T-helper 1 cell (primary cell): ENCODE measurements at places on chromosomes 4 and X.

- DNase-seq = no peak
These were observed 21.1 kb upstream of the RHOXF1 start for GRCh38 chrX:120136840-120137239.

DNA sequence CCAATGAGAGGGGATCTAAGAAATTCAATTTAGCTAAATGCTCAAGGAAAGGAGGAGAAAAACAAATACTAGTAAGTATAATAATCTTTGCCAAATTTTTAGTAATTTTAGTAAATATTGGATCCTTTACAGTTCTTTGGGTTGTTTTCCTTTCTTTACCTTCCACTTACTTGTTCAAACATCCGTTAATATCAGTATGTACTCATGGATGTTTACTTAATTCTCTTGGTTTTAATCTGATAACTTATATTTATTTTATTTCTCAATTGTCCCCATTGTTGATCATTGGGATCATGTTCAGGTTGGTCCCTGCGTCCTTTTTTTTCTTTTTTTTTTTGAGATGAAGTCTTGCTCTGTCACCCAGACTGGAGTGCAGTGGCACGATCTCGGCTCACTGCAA, 46.9 kb downstream of the SPIN2B start:
- DNase-seq = no peak

- DNase-seq = no peak
These were observed 375.2 kb downstream of the GALNTL6 start for GRCh38 chr4:172188248-172188988.

GRCh38 chr4:19924761-19925160, 326.9 kb upstream of the SLIT2 start:
- DNase-seq = no peak

GRCh38 chr4:171288816-171289432, 524.3 kb upstream of the GALNTL6 start:
- no peak for DNase-seq

DNA sequence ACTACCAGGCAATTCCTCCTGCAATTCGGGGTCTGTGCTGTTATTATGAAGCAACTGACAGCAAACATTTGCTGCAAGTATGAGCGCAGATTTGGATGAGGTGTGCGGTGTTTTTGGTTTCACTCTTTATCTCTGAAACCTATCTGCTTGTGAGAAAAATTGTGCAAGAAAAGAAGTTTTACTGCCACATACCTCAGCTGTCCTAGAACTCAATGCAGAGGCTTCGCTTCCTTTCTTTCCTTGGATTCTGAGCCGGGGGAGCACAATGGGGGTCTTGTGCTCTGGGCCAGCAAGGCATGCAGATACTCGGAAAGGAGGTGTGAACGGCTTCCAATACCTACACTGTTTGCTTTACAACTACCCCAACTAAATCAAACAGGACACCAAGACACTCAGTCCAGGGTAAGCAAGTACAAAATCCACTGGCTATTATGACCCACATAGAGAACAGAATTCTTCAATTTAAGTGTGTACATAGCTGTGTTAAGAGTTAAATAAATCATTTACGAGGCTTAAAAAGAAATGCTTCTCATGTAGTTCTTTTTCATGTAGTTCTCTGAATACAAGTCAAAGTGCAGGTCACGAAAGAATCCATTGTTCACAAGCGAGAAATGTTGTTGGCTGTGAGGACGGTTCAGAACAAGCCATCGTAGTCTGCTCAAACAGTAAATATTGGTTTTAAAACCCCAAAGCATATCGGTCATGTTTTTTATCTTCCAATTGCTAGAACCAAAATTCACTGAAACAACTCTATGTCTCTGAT, 1.1 kb downstream of the SORBS2 start:
- no peak for DNase-seq

GRCh38 chr4:5749568-5749967, 38.6 kb downstream of the EVC start:
- no peak for DNase-seq

DNA sequence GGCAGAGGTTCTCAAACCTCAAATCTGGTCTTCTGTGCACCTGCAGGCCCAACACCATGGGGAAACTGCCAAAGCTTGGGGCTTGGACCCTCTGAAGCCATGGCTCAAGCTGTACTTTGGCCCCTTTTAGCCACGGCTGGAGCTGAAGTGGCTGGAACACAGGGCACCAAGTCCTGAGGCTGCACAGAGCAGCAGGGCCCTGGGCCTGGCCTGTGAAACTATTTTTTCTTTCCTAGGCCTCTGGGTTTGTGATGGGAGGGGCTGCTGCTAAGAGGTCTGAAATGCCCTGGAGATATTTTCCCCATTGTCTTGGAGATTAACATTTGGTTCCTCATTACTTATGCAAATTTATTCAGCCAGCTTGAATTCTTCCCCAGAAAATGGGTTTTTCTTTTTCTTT, 18.3 kb upstream of the PI4K2B start:
- DNase-seq = no peak

DNA sequence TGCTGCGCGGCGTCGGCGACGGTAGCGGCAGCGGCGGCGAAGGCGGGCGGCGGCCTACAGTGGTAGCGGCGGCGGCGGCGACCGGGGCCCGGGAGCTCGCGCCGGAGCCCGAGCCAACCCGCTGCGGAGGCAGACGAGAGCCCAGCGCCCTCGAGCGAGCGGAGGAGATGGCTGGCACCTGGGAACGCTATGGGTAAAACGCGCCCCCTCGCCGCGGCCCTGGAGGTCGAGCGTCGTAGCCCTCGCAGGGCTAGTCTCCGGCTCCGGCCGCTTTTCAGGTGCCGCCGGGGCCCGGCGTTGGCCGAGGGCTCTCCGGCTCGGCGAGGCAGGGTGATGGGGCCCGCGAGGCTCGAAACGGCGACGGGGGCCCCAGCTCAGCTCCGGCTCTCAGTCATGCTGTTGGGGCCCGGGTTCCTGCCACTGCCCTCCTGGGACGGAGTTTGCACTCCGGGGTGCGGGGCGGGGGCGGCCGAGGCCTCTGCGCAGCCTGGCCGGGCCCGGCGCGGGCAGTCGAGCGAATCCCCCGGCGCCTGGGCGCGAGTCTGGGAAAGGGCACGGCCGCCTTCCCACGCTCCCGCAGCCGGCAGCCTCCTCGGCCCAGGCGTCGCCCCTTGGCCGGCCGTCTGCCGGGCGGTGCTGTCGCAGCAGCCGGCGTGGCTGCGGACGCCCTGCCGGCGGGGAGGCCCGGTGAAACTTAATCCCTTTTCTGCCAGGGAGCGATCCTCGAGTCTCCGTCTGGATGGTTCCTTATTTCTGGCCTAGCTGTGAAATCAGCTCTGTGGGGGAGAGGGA, 768 bp downstream of the MID2 start:
- peak; percentile 17 for DNase-seq

- DNase-seq = no peak
These were observed 194.4 kb downstream of the QDPR start for GRCh38 chr4:17317526-17317925.

GRCh38 chrX:8848911-8849310, 47.7 kb upstream of the FAM9A start:
- no peak for DNase-seq

DNA sequence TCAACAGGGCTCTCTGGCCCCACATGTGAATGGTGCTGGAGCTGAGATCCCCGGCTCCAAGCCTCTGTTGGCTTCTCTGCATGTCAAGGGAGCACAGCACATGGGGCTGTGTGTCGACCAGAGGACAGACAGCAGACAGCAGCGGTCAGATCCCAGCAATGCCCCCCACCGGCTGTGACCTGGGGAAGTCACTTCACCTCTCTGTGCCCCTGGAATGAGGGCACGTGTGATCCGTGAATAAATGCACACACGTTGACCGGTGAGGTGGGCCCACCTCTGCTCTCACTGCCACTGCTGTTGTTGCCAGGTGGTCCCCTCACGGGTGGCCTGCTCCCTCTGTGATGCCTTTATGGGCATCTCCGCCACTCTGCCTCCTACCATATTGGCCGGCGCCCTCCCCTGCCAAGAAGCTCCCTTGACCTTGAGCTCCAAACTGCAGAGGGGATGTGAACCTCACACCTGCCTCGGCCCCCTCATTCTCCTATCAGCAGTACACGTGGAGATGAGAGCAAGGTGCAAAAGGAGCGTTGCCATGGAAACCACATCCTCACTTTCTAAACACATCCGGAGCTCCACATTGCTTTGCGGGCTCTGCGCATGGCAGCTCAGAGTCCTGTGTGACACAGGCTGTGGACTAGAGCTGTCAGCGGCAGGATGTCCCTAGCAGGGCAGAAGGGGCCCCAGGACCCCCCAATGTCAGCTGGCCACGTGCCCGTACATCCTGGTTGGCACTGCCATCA, 75.4 kb downstream of the ABLIM2 start:
- DNase-seq = no peak

- no peak for DNase-seq
These were observed 277.3 kb downstream of the CHIC1 start for GRCh38 chrX:73840120-73840924.

DNA sequence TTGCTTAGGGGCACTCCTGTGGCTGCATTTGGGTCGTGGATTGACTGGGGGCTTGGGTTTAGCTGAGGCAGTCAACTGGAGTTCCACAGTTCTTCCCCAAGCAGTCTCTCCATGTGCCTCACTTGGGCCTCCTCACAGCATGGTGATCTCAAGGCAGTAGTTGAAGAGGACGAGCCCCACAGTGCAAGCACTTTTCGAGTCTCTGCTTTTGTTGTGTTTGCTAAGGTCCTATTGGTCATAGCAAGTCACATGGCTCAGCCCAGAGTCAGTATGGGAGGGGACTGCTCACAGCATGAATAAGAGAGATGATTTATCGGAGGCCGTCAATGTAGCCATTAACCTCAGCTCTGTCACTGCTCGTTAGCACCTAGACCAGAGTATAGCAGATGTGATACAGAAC, 29.7 kb downstream of the BMX start:
- DNase-seq = no peak

- DNase-seq = no peak
These were observed 22.1 kb downstream of the NELFA start for GRCh38 chr4:1986578-1987210.

GRCh38 chrX:120144178-120144844, 14.1 kb upstream of the RHOXF2 start:
- DNase-seq = no peak

DNA sequence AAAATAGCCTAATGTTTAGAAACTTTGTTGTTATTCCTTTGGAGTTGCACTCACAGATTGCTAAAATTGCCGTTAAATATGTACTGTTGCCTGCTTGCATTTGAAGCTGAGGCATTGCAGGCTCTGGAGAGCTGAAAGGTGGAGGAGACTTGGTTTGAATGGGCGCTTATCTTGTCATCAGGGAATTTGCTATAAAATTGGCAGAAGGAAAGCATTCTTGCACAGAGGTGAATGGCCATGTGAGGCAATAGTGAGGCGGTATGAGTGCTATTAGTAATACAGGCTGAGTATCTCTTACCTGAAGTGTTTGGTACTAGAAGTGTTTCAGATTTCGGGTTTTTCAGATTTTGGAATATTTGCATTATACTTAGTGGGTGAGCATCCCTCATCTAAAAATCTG, 41.3 kb downstream of the TRAPPC11 start:
- no peak for DNase-seq

GRCh38 chrX:4320436-4320947, 607.0 kb upstream of the PRKX start:
- DNase-seq = no peak

- DNase-seq = no peak
These were observed 114.7 kb downstream of the MXRA5 start for GRCh38 chrX:3231766-3232165.

DNA sequence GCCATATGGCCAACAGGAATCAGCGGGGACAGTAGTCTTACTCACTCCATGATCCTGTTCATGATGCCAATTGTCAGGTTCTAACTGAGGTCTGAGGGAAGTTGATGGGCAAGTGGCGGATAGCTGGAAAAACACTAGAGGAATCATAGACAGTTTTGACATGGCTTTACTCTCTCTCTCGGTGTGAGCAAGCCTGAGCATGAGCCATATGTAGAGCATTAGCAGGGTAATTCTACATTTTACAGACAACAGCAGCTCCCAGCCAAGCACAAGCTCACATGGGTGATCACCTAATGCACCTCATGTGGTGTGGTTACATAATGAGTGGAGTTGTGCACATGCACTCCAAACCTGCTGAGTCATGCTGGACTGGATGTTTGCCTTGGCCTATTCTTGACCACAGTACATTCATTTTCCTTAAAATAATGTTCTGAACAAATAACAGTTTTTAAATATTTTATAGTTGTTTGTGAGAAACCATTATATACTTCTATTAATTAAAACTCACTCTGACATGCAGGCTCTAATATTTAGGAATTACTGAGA, 429.2 kb downstream of the GPAT3 start:
- no peak for DNase-seq

- DNase-seq = no peak
These were observed 162.5 kb downstream of the AFAP1 start for GRCh38 chr4:7777017-7777710.

DNA sequence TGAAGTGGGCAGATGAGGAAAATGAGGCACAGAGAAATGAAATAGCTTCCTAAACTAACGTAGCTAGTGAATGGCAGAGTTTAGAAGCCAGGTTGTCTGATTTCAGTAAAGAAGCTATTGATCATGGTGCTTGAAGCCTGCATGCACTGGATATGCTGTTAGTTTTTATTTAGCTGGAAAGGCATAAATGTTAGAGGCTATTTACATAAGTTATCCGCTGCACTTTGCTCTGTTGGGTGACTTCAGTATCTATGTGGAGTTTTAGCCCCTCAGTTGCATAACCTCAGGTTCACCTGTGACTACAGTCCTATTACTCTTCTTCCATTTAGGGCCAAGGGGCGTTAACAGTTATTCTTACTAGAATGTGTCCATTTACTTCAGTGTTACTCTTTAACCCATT, 522.4 kb upstream of the RPS6KA3 start:
- no peak for DNase-seq

- no peak for DNase-seq
These were observed 74.8 kb upstream of the GPRIN3 start for GRCh38 chr4:89382439-89382838.

DNA sequence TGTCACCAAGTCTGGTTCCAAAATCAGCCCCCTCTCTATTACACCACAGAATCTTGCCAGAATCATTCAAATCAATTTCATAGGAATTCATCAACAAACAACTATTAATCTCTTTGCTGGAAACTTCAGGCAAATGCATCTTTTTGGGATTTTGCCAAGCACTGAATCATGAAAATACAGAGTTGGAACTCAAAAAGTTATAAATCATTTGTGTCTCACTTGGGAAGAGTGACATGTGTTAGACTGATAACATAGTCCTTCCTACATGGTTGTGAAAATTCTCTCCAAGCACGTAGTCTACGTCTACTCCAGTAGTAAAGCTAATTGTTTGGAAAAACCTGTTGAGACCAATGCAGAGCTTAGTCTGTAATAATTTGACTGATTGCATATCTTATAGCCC, 19.0 kb downstream of the CXCL8 start:
- no peak for DNase-seq

DNA sequence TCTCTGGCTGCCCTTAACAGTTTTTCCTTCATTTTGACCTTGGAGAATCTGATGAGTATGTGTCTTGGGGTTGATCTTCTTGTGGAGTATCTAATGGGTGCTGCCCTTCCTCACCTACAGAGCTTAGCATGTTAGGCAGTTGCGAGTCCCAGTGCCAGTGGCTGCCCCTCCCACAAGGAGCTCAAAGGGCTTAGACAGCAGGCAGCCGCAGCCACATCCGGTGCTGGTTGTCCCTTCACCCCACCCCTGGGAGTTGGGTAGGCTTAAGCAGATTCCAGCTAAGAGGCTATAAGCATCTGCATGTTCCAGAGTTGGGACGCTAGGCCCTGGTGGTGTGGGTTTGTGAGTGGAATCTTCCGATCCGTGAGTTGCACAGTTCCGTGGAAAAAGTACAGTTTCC, 322.1 kb upstream of the ARX start:
- DNase-seq = no peak
